ENCODE measurements at places on chromosomes 3 and 15.
A peak's percentile ranks its signal among the peaks of the same experiment; 100 is the strongest.

GRCh38 chr3:105865867-105866350 is 2.9 kb downstream of the CBLB start:
- no peak for DNase-seq

- DNase-seq, result no peak
Observed at GRCh38 chr15:26372706-26373105, 400.2 kb downstream of the GABRB3 start.

DNA sequence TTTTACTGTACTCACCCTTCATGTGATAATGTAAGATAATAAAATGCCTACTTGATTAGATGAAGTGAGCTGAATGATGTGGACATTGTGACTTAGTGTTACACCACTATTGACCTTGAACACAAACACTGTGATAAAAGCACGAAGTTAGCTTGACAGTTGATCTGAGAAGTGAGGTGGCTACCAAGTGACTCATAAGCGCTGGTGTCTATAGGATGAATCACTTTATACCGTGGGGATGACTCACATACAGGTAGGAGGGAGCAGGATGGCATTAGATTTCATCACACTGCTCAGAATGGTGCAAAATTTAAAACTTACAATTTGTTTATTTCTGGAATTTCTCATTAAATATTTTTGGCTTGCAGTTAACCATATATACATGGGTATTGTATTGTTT is 174.7 kb upstream of the CNTN3 start:
- DNase-seq, result no peak

GRCh38 chr15:24659622-24660021 is 16.0 kb upstream of the NPAP1 start:
- no peak for DNase-seq

GRCh38 chr3:62859203-62859791 is 15.9 kb downstream of the CADPS start:
- DNase-seq, result no peak

GRCh38 chr15:33159726-33160453 is 34.6 kb downstream of the FMN1 start:
- DNase-seq, result no peak

- no peak for DNase-seq
Observed at GRCh38 chr15:68228143-68228970, 1.2 kb downstream of the CLN6 start.

DNA sequence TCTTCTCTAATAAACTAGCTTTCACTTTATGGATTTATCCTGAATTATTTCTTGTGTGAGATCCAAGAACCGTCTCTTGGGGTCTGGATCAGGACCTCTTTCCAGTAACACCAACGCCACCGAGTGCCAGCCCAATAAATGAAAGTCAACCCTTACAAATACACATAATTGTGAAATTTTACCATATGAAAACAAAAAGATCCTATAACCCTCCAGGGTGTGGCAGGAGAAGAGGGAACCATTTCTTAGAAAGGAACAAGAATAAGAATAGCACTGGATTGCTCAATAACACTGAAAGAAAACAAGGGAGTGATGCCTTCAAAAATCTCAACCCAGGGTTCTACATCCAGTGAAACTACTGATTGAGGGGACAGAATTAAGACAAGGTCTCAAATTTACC is 51.6 kb upstream of the ACKR4 start:
- DNase-seq, result no peak

GRCh38 chr15:89472785-89473256 is 23.6 kb downstream of the RHCG start:
- DNase-seq, result peak; percentile 17

GRCh38 chr3:38564631-38565338 is 68.6 kb downstream of the EXOG start:
- DNase-seq, result no peak

GRCh38 chr3:149472030-149472797 is 2.3 kb upstream of the TM4SF4 start:
- no peak for DNase-seq

- DNase-seq, result no peak
Observed at GRCh38 chr3:55538158-55538557, 51.1 kb upstream of the WNT5A start.

DNA sequence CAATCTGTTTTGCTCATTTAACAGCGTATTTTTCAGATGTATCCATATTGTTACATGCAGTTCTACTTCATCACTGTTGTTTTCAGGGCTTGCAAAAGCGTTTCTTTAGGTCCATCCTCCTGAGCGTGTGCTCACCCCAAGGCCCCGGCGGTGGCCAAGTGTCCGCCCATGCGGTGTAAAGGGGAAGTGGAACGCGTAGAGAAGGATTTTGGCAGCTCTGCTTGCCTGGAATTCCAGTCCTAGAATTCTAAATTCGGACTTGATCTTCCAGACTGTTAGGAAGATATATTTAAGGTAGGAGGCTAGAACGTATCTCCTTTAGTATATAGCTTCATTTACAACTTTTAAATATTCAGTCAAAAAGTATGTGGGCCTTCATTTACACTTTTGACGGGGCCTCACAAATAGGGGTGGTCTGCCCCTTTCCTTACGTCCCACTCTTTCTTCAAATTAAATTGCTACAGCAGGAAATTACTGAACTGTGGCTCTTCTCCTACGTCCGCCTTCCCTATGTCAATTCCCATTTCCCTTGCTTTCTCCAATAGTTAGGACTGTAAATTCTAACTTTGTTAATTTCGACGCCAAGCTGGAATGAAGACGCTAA is 609 bp upstream of the TBC1D23 start:
- no peak for DNase-seq

- no peak for DNase-seq
Observed at GRCh38 chr3:9955067-9955502, 2.9 kb upstream of the PRRT3 start.

DNA sequence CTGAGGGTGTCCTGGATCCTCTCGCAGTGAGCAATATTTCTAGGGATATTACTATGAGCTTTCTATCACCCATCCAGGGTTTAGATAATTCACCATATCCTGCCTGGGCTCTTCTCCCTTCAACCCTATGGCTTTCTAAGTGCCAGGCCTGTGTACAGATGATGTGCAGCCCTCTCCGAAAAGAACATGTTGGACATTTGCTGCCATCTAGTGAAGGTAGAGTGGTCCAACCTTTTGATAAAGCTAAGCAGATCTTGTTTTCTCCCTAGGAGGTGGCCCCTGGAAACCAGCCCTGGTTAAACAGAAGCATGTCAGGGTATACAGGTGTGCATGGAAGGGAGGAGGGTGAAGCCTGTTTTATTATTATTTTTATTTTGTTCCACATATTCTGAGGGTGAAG is 27.9 kb upstream of the SCN10A start:
- no peak for DNase-seq

GRCh38 chr3:141525814-141526213 is 39.0 kb downstream of the RASA2 start:
- DNase-seq, result no peak

DNA sequence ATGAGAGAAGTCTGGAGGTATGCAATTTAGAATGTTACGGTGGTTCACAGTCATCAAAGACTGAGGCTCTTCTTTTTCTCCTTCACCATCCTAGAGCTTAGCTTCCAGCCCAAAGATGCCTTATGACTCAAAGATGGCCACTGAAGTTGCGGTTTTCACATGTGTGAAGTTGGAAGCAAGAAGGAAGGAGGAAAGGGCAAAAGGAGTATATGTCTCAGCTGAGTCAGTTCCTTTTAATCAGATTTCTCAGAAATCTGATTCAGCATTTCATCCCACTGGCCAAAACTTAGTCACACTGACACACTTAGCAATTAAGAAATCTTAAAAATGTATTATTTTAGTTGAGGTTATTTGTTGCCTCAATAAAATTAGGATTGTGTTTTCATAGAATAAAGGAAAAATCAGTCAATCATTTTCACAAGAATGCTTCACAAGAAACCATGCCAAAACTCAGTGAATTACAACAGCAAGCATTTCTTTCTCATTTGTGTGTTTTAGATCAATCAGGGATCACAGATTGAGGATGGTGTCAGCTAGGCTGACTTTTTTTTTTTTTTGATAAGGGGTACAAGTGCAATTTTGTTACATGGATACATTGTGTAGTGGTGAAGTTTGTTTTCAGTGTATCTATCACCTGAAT is 211.1 kb upstream of the GADL1 start:
- no peak for DNase-seq

DNA sequence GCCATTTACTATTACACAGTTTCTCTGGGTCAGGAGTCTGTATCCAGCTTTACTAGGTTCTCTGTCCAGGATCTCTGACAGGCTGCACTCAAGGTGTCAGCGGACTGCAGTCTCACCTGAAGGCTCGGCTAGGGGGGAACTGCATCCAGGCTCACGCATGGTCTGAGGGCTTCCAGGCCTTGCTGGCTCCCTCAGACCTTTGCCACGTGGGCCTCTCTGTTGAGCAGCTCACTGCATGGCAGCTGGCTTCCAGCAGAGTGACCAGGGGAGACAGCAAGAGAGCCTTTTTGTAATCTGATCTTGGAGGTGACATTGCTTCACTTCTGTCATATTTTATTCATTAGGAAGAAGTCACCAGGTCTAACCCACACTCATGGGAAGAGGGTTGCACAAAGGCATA is 152.3 kb downstream of the CACNA2D3 start:
- DNase-seq, result no peak

DNA sequence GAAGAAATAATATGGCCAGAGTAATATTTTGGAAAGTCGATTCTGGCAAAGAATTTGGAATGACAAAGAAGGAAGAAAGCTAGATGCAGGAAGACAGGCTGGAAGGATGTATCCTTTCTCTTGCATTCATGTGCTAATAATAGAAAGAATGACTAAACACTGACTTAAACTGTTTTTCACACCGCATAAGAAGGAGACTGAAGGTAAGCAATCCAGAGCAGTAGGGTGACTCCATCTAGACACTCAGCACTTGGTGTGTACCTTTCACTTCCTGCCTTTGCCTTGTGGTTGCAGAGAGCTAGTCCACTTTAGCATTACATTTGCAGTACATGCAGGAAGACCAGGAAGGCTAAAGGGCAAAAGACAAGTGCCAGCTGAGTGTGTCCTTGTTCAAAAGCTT is 234.6 kb downstream of the RBMS3 start:
- DNase-seq, result no peak

- DNase-seq, result no peak
Observed at GRCh38 chr3:47293822-47294221, 11.1 kb downstream of the KLHL18 start.

DNA sequence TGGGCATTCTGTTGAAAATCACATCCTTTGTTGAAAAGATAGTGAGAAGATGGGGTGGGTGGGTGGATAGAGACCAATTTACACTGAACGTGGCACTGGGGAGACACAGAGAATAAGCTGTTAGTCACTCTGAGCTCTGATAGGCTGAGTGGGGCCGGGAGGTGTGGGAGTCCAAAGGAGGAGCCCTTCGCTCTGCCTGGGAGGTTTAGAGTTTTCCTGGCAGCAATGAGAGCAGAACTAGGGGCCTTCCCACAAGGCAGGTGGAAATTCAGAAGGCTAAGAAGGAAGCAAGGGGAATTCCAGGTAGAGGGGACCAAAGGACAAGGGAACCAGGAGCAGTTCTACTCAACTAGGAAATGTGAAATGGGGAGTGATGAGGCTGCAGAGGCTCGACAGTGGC is 272.7 kb downstream of the RPLP1 start:
- DNase-seq, result no peak

- peak; percentile 89 for DNase-seq
Observed at GRCh38 chr3:51682079-51682478, 11.0 kb downstream of the TEX264 start.

DNA sequence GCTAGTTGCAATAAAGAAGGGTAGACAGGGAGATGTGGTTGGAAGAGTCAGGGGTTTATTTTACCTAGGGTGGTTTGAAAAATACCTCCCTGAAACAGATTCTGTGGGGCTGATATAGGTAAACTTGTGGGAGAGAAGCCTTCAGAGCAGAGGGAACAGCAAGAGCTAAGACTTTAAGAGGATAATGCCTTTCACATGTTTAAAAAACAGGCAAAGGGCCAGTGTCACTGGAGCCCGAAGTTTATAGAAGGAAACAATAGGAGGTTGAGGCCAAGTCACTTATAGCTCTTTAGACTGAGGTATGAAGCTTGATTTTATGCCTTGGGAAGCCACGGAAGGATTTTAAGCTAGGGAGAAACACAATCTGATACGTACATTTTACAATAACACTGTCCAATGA is 448.7 kb downstream of the TAFA4 start:
- DNase-seq, result peak; percentile 61

GRCh38 chr3:40044487-40044886 is 235.1 kb downstream of the MYRIP start:
- DNase-seq, result no peak

DNA sequence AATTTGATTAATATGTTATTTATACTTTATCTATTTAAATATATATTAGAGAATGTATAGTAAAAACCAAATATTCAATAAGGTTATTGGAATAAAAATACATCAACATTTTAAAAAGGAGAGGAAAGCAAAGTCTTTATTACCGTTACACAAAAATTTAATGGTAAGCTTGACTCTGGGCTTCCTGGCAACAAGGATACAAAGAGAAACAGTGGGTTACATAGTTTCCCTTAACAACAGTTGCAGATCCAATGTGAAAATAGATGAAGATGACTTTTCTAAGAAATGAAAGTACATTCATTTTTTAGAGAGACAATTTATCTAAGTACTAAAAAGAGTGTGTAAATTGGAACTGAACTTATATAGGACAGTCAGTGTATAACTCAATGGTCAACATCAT is 6.0 kb upstream of the PHLDB2 start:
- DNase-seq, result no peak

DNA sequence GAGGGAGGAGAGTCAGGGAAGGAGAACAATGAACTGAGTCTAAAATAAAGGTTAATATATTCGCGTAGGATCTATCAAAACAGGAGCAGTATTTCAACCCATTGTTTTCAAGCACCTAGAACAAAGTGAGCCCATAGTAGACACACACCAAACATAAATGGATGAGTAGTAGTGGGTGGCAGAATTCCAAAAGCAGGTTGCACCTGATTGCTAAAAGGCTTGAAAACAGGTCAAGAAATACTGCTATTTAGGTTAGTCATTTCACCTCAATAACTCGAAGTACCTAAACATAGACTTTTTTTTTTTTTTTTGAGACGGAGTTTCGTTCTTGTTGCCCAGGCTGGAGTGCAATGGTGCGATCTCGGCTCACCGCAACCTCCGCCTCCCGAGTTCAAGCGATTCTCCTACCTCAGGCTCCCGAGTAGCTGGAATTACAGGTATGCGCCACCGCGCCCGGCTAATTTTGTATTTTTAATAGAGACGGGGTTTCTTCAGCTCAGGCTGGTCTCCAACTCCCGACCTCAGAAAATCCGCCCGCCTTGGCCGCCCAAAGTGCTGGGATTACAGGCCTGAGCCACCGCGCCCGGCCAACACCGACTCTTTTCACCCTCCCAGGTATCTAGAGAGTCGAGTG is 855 bp upstream of the ABHD5 start:
- no peak for DNase-seq

DNA sequence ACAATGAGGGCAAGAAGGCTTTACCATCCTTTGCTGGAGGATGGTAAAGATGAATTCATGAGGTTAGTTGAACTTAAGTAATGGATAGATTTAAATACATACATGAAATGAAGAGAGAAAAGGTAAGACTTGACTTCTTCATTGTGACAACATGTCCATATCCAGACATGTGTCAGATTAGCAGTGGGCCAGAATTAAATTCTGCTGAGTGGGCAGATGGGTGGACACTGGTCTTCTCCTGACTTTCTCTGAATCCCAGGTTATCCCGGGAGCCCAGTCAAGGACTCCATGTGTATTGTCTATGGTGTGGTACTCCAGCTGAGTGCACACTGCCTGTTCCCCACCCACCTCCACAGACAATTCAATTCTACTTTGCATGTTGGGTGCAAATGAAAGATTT is 603.1 kb downstream of the NLGN1 start:
- no peak for DNase-seq
